ENCODE measurements at places on chromosomes 5 and 9.

DNA sequence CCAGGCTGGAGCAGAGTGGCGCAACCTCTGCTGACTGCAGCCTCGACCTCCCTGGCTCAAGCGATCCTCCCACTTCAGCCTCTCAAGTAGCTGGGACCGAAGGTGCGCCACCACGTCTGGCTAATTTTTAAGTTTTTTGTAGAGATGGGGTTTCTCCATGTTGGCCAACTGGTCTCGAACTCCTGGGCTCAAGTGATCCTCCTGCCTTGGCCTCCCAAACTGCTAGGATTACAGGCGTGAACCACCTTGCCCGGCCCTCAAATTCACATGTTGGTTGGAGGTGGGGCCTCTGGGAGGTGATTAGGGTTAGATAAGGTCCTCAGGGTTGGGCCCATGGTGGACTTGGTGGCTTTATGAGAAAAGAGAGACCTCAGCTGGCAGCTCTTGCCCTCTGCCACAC lies 10.1 kb downstream of the LCN12 start:
- no peak for DNase-seq

- peak; percentile 43 for DNase-seq
Observed at GRCh38 chr9:128689820-128690683, 1.0 kb downstream of the SET start.

DNA sequence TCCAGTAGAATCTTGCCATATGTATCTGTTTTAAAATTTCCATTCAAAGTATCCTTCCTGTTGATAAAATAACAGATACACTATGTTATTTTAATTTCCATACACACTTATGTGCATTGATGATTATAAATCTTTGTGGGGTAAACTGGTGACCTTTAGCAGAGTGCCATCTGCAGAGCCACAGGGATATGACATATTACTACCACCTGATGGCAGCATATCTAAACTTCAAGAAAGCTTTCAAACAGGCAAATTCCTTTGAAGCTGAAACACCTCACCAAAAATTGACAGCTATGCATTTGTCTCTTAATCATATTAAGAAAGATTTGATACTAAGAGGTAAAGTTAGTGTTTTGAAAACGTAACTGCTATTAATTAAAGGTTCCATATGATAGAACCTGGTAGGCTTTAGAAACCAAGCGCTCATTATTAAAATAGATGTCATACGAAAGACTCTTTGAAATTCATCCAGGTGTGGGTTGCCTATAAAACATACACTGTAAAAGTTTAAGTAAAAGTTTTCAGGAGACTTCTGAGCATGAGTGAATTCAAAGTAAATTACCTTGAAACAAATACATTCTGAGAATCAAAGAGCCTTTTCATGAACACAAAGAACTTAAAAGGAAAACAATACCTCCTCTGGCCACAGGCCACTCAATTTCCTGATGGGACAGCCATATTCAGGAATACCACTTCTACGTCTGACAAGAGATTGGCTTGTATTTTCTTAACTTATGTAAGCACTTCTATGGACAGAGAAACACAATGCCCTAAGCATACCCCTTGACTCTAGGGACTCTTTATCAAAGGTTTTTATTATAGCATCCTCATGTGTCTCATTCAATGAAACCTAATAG lies 93.3 kb downstream of the KIAA0825 start:
- DNase-seq: peak; percentile 23

DNA sequence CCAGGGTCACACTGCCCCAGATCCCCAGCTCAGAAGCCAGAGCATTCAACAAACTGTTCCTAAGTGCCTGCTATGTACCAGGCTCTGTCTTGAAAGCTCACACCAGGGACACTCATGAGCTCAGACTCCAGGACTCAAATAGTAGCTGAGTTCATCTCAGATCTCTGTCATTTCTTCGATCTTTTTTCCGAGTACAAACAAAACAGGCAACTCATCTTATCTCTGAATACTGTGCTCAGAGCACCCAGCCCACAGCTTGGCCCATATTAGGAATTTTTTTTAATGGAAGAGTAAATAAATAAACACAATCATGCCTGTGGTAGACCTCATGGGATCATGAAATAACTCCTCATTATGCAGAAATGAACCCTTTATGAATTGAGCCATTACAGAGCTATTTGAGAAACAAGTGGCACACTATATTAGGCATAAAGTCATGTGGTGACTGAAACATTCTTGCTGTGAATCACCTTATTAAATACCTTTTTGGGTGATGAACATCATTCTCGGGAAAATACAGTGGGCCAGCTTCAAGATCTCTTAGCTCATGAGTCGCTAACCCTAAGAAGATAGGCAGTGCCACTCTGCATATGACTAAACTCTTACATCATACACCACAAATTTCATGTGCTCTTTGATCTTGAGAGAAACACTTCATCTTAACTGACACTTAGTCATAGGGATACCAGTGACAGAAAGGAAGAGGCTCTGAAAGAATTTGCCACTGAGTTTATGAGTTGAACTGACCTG lies 9.9 kb downstream of the SH3RF2 start:
- DNase-seq: no peak

GRCh38 chr5:57435701-57436134 lies 46.9 kb downstream of the ACTBL2 start:
- DNase-seq: peak; percentile 23
